ENCODE measurements at places on chromosomes 12 and 14.

DNA sequence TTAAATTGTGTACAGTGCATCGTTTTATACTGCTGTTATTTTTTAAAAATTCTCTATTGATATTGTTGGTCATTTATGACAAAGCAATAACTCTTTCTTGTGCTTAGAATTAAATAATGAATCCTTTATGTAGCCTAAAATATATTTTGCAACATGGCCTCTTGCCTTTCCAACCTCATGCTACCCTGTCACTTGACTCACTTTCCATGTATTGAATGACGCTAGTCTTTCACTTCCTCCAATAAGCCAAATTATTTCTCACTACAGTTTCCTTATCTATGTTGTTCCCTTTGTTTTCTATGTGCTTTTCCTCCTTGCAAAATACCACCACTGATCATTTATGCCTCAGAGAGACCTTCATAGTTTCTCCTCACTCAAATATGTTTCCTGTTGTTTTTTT lies 16.3 kb upstream of the EPYC start:
- no peak overlapping the region for H3K27ac ChIP-seq
- no peak overlapping the region for H3K4me3 ChIP-seq
- no peak for DNase-seq
- no peaks in the 10 kb centered on the region for H3K36me3 ChIP-seq
- no peaks in the 10 kb centered on the region for H3K4me1 ChIP-seq
- no peaks in the 10 kb centered on the region for H3K27me3 ChIP-seq

- no peaks in the 10 kb centered on the region for H3K27me3 ChIP-seq
- H3K27ac ChIP-seq = no peak overlapping the region
- no peak for DNase-seq
- H3K4me1 ChIP-seq = no peaks in the 10 kb centered on the region
- H3K36me3 ChIP-seq = no peaks in the 10 kb centered on the region
- H3K4me3 ChIP-seq = no peak overlapping the region
These were observed 34.1 kb upstream of the CIT start for GRCh38 chr12:119911182-119911581.

- no peak for DNase-seq
- no peak overlapping the region for H3K4me3 ChIP-seq
- H3K27ac ChIP-seq = no peak overlapping the region
- no peaks in the 10 kb centered on the region for H3K36me3 ChIP-seq
These were observed 79.0 kb downstream of the ARL6IP4 start for GRCh38 chr12:123059500-123059899.

DNA sequence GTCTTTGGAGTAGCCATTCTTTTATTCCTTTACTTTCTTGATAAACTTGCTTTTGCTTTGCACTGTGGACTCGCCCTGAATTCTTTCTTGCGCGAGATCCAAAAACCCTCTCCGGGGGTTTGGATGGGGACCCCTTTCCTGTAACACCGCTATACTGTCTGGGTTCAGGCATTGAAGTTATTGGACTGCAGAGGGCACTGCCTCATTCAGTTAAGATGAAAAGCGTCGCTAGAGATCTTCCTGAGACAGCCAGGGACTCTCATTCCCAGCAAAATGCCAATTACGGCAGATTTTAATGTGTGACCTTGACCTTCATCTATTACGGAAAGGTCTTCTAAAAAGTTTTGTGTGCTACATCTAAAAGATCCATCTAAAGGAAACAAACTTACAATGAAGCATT lies 17.3 kb upstream of the RIMKLB start:
- H3K4me1 ChIP-seq = peaks cover 5% of the 10 kb centered on the region
- no peaks in the 10 kb centered on the region for H3K36me3 ChIP-seq
- no peak overlapping the region for H3K4me3 ChIP-seq
- no peaks in the 10 kb centered on the region for H3K27me3 ChIP-seq

- H3K27ac ChIP-seq = no peak overlapping the region
- H3K4me1 ChIP-seq = no peaks in the 10 kb centered on the region
- no peak for DNase-seq
- H3K36me3 ChIP-seq = no peaks in the 10 kb centered on the region
These were observed 9.7 kb upstream of the WSCD2 start for GRCh38 chr12:108119126-108119973.

DNA sequence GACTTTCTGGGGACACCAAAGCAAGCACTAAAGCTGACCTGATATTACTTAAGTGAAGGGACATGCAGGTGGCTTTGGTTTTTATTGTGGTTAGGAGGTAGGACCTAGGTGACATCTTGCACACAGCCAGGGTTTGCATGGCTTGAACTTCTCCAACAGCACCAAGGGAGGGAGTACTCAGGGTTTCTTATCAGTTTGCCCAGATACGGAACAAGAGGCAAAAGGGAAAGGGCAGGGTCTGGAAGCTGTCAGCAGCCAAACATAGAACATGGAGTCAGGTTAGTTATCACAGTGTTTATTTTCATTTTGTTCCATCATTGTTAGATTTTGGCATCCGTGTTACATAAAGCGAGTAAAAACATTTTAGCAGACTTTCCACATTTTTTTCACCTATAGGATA lies 186.3 kb upstream of the CLEC14A start:
- H3K4me3 ChIP-seq = no peak overlapping the region
- no peaks in the 10 kb centered on the region for H3K36me3 ChIP-seq
- H3K4me1 ChIP-seq = no peaks in the 10 kb centered on the region
- DNase-seq = no peak
- no peaks in the 10 kb centered on the region for H3K27me3 ChIP-seq
- H3K27ac ChIP-seq = no peak overlapping the region

All from effector memory CD4-positive, alpha-beta T cell (primary cell).